Peyer's patch (tissue), 4 donors: ENCODE measurements at places on chromosomes 12 and 14. TPM values are rescaled to one million over a fixed set of nuclear protein-coding genes. Genes with fewer than 3 reads are reported as not detected.

The TEAD4 gene
- 4.3 TPM for total RNA-seq

The KRT6B gene
- not detected for total RNA-seq

GRCh38 chr12:508795-509194 lies 49.1 kb downstream of the B4GALNT3 start:
- H3K36me3 ChIP-seq, result no peaks in the 10 kb centered on the region
- no peak overlapping the region for H3K4me3 ChIP-seq
- peak; percentile 72 for DNase-seq
- H3K27me3 ChIP-seq, result no peaks in the 10 kb centered on the region
- H3K4me1 ChIP-seq, result no peaks in the 10 kb centered on the region

DNA sequence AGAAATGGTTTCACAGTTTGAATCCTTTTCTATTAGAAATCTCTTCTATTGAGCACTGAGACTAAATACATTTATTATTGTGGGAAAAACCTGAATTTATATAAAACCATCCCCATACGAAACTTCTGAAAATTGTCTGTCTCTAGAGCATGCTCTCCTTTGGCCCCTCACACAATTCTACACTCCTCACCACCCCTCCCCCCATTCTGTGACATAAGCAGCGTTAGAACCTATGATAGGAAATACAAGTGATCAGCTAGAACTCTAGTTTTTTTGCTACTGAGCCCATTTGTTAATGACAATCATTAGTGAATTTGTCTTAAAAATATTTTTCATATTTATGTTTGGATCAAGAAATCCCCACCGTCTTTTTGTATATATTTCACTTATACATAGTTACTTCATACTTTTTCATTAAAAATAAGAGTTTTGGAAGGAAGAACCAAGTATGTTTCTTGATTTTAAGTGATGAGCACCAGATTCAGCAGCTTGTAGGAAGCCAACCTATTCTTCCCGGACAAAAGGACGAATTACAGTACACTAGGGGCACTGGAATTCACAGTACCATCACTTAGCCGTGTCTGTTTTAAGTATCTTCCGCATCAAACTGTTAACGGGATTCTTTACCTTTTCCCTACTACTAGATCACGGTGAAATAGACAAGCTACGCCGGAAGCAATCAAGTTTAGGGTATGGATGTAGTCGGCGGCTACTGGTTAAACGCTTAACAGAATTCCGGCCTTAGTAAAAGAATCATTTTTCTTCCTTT lies 724 bp downstream of the GTSF1 start:
- no peaks in the 10 kb centered on the region for H3K4me1 ChIP-seq
- no peak overlapping the region for H3K4me3 ChIP-seq
- H3K27me3 ChIP-seq, result no peaks in the 10 kb centered on the region
- no peak overlapping the region for H3K27ac ChIP-seq
- no peaks in the 10 kb centered on the region for H3K36me3 ChIP-seq

DNA sequence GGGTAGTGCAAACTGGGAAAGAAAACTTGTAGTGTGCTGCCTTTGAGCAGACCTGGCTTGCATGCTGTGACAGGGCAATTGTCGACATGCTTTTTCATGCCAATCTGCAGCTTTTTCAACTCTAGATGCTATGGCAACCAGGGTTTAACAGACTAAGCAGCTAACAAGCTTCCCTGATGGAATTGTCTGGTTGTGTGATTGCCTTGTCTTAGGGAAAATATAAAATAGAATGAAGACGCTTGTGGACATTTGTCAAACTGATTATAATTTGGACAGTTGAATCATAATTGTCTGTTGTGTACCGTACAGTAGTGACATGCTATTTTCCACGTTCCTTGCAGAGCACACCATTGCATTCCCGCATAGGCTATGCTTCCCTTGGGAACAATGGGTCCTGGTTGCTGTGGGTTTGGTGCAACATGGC lies 113.0 kb downstream of the FOXG1 start:
- H3K27me3 ChIP-seq, result no peaks in the 10 kb centered on the region
- no peaks in the 10 kb centered on the region for H3K4me1 ChIP-seq
- H3K27ac ChIP-seq, result no peak overlapping the region
- no peak for DNase-seq
- no peak overlapping the region for H3K4me3 ChIP-seq

DNA sequence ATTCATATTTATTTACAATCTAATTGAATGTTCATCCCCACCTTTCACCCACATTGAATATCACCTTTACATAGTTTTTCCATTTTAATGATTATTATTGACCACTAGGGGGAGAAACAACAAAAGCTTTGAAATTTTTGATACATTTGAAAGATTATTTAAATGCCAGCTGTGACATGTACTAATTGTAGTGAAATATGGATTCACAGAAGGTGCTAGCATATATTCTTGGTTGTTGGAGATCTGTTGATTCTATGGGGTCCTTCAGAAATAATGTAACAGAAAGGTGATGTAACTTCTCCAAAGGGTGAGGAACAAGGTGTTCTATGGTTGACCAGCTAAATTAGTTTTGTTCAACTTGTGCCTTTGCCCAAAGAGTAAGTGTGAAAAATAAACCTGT lies 22.4 kb upstream of the GPR33 start:
- no peak for DNase-seq
- H3K27me3 ChIP-seq, result no peaks in the 10 kb centered on the region
- no peaks in the 10 kb centered on the region for H3K36me3 ChIP-seq
- no peak overlapping the region for H3K27ac ChIP-seq
- H3K4me3 ChIP-seq, result no peak overlapping the region
- H3K4me1 ChIP-seq, result no peaks in the 10 kb centered on the region

GRCh38 chr14:72565149-72565559 lies 328.7 kb downstream of the DPF3 start:
- H3K4me3 ChIP-seq, result no peak overlapping the region
- no peaks in the 10 kb centered on the region for H3K4me1 ChIP-seq
- no peaks in the 10 kb centered on the region for H3K27me3 ChIP-seq
- H3K36me3 ChIP-seq, result no peaks in the 10 kb centered on the region
- H3K27ac ChIP-seq, result no peak overlapping the region
- DNase-seq, result no peak

DNA sequence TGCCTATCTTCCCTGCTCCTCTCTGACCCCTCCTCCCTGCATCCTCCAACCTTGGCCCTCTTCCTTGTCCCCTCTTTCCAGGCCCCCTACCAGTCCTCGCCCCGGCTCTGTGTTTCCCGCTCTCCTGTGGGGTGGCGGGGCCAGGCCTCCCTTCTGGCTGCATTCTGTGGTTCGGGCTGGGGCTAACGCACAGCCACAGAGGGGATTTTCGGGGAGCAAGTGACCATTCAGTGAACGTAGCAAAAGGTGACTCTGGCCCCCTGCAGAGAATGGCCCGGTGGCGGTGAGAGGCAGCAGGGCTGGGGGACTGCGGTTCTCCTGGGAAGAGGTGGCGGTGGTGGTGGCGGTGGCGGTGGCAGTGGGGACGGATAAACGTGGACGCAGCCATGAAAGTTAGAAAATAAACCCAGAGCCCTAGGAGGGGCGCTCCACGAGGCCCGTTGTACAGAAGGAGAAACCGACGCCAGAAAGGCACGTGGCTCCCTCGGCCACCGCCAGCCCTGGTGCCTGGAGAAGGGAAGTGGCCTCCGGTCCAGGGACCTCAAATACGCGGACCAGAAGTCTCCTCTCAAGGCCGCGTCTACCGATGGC lies 269.6 kb downstream of the ADGRD1 start:
- no peaks in the 10 kb centered on the region for H3K36me3 ChIP-seq
- no peak overlapping the region for H3K27ac ChIP-seq
- H3K27me3 ChIP-seq, result no peaks in the 10 kb centered on the region
- no peaks in the 10 kb centered on the region for H3K4me1 ChIP-seq
- peak overlapping the region; percentile 24 for H3K4me3 ChIP-seq

- H3K4me1 ChIP-seq, result no peaks in the 10 kb centered on the region
- H3K27ac ChIP-seq, result no peak overlapping the region
- no peak for DNase-seq
- no peak overlapping the region for H3K4me3 ChIP-seq
- no peaks in the 10 kb centered on the region for H3K27me3 ChIP-seq
- H3K36me3 ChIP-seq, result peaks cover 74% of the 10 kb centered on the region
These were observed 66.8 kb upstream of the GPR68 start for GRCh38 chr14:91311284-91311662.

The ISM2 gene
- total RNA-seq, result not detected

GRCh38 chr12:103933237-103933636 lies 3.0 kb downstream of the HSP90B1 start:
- no peaks in the 10 kb centered on the region for H3K27me3 ChIP-seq
- no peak for DNase-seq
- H3K4me3 ChIP-seq, result no peak overlapping the region
- H3K4me1 ChIP-seq, result no peaks in the 10 kb centered on the region
- H3K27ac ChIP-seq, result no peak overlapping the region
- no peaks in the 10 kb centered on the region for H3K36me3 ChIP-seq
